SK-N-SH (cell line): ENCODE measurements at places on chromosomes 3 and 15.

- no peak for DNase-seq
Measured at GRCh38 chr3:46096336-46096735, 69.1 kb upstream of the XCR1 start.

DNA sequence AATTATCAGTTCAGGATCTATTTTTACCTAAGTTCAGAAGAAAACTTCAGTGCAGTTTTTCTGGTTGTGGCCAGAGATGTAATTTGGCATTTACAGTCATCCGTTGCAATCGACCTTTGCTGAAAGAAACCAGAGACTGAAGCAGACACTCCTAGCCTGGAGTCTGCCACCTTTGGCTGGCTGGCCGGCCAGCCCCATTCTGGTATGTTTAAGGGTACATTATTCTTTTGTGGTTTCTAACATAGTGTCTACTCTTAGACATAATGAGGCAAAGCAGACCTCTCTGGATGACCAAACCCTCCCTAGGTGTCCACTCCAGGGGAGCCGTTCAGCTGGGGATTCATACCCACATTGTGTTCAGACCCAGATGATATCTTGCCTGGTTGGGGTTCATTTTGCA, 275.9 kb upstream of the TPM1 start:
- DNase-seq = peak; percentile 37

- DNase-seq = no peak
Measured at GRCh38 chr15:98174286-98174685, 213.8 kb downstream of the ARRDC4 start.

GRCh38 chr3:65578861-65579260, 459.9 kb downstream of the MAGI1 start:
- no peak for DNase-seq

GRCh38 chr3:132016061-132017041, 18.5 kb downstream of the CPNE4 start:
- DNase-seq = no peak

GRCh38 chr3:193335031-193335430, 43.5 kb downstream of the ATP13A5 start:
- no peak for DNase-seq

DNA sequence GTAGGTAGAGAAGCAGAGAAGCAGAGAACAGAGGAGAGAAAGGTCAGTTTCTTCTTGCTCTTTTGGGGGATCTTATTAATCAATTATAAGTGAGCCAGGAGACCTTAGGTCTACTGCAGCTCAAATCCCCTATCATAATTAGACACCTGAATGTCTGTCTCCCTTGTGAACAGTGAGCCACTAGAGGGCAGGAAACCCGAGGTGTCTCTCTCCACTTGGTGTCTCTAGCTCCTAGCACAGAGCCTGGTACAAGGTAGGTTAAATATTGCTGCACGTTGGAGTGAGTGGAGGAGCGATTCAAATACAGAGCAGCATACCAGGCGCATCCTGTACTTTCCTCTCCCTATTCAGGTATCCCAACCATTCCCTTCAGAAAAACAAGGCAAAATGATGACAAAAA, 2.0 kb upstream of the ST8SIA2 start:
- DNase-seq = no peak

DNA sequence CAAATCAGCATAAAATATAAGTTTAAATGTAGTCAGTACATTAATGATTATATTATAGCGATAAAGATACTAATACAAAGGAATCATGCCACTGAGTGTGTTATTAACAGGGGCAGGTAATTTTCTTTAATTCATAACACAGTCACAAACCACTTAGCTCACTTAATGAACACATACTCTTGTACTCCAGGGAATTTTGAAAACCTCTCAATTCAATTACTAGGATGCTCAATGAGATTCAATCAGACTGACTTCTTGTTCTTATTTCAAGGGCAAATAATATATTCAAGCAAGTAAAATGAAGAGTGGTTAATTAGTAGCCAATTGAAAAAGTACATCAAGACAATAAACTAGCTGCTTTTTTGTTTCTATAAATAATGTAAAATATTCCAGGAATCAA, 5.8 kb upstream of the SUCNR1 start:
- no peak for DNase-seq

DNA sequence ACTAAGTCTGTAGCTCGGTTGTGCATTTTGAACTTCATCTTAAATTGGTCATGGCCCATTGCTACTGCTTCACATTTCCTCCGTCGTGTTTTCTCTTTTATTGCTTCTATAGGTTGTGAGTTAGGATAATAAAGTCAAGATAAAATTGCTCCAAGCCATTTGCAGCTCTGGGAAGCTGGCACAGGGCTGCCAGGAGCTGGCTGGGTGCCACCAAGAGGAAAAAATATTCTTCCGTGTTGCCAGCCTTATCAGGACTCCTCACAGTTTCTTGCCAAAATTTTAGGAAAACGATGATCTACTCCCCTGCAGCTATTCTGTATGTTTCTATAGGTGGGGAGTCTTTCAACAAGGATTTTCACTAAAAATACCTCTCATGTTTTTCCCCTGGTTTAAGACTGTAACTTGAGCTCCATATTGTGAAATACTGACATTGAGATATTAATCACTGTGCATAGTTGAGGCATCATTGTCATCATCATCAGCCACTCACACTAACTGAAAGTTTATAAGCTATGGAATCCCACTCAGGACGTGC, 55.4 kb upstream of the PIAS1 start:
- DNase-seq = no peak
